ENCODE measurements at places on chromosomes 3 and 15.

DNA sequence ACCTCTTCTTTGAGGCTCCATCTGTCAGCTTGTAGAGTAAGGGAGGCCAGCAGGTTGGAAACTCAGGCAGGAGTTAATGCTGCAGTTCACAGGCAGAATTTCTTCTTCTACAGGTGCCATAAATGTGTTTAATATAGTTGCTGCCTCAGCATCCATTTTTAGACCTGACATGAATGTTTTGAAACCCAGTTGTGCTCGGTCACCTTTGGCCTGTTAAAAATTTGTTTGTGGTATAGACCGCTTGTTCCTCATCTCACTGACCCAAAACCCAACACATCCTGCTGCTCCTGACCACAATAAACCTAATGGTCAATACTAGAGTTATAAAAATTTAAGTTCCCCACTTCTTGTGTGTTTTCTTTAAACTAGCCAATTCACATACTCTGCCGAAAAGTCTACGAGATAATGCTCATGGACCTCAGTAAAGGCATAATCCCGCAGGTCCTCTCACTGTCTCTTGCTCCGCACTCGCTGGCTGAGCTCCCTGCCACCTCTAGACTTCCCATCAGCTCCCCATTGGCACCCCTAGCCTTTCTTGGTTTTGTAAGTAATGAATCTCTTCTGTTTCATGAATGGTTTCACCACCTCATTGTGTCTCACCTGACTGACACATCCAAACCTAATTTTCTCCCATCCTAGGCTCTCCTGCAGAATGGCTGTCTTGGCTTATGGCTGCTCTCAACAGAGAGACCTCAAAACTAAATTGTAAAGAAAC lies 138.5 kb upstream of the STRIT1 start:
- DNase-seq, result no peak

DNA sequence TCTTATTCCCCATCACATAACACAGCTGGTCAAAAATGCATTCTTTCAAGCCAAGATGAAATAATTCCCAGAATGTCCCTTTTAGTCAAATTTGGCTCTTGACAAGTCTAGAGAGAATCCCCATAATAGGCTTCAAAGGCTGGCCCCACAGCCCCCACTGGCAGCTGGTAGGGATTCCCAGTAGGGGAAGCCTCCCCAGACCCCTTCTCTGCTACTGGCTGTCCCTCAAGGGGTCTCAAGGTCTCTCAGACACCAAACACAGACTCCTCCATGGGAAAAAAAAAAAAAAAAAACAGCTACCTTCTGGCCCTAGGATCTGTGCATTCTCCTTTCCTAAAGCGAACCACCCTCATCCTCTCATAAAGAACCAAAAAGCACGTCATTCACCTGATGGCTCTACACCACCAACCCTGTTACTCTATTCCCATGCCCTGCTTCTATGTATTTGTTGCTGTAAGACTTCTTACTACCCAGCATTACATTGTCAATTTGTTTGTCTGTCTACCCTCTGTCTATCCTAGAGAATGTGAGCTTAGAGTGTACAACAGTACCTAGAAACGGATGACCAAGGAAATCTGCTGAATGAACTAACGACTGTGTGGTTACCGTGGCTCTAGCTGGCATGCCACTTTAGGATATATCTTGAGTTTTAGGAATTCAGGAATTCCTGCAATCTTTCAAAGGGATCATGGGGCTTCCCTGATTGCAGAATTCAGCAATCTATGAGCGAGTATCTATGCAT lies 164.1 kb upstream of the NSMCE3 start:
- no peak for DNase-seq

DNA sequence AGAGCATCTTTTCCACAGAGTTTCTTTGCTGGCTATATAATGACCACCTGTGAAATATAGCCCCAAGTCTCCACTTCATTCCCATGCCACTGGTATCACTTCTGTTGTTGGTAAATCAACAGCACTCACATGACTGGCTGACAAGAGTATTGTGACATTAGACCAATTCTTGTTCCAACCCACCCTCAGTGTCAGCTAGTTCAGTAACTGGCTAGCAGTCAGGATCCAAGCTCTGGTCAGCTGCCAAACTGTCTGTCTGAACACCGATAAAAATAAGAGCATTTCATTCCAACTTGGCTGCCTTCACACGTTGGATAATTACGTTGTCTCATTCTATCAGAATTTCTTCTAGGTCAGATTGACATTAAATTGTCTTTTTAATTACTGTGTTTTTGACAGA lies 166.5 kb downstream of the USP13 start:
- no peak for DNase-seq

DNA sequence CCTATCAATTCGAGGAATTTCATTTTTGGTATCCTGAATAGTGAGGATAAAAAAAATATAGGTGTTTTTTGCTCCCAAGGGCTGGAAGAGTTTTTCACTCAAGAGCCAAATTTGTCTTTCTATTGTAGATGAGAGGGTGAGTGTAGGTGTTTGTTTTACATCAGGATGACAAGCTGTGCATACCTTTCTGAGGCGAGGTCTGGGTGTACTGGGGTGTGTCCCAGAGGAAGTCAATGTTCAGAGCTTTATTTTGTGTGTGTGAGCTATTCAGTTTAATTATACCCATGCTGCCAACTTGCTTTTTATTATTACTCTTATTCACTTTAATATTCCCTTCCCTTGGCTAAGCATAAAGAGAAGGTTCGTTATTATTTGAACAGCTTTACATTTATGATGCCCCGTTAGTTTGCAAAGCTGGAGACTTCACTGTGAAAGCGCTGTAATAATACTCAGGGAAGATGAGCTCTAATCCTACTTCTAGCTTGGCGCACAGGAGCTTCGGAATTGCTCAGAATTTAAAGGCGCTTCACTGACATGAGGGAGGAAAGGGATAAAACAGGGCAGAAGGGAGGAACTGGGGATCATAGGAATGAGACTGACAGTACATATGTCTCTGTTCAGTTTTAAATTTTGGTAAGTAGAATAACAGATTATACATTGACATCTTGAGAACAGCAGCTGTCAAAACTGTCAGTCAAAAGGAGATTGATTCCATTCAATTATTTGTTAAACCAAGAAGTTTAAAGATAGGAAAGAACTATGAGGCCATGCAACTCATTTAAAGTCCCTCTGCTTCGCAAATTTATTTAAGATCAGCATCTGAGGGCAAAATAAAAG lies 117.7 kb upstream of the TP63 start:
- no peak for DNase-seq

GRCh38 chr3:160196511-160197104 lies 28.6 kb upstream of the C3orf80 start:
- no peak for DNase-seq

DNA sequence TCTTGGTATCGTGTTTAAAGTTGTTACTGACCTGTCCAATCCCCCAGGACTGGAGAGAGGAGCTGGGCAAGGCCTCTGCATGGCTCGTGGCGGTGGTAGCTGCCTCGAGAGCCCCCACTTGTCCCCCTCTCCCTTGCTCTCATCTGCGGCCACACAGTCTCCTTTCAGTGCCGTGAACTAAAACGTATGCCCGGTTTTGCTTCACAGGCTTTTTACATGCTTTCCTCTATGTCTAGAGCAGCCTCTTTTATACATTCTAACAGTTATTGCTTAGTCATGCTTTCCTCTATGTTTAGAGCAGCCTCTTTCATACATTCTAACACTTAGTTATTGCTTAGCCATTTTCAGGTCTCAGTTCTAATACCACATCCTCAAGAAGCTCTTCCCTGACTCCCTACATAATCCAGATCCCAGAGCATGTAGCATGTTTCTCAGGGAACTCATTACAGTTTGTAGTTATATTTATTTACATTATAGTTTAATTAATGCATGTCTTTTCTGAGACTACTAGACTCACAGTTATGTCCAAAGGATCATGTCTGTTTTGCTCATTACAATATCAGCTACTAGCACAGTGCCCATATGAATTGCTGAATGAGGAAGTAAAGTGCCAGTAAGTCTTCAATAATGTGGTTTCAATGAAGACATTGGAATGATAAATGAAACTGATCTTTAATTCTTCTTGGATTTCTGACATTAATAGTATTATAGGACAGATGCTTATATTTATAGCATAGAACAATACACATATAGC lies 66.5 kb upstream of the TBL1XR1 start:
- peak; percentile 49 for DNase-seq

- DNase-seq, result no peak
These were observed 64.2 kb upstream of the GLCE start for GRCh38 chr15:69096196-69096595.

DNA sequence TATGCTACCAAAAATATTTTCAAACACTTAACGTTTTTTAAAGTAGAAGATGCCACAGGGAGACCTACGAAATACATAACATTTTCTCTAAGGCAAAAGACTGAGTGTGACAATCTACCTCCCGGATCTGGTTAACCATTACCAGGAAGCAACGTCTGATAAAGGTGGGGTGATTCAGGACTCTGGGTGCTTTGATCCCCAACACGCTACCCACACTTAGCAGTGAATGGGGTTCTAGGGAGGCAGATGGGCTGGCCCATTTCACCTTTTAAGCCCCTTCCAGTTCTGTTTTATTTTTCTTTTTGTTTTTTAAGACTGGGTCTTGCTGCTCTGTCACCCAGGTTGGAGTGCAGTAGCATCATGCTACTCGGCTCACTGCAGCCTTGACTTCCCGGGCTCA lies 39.5 kb downstream of the EIF4E3 start:
- no peak for DNase-seq

- no peak for DNase-seq
These were observed 120.3 kb downstream of the ARRDC4 start for GRCh38 chr15:98080791-98081190.

DNA sequence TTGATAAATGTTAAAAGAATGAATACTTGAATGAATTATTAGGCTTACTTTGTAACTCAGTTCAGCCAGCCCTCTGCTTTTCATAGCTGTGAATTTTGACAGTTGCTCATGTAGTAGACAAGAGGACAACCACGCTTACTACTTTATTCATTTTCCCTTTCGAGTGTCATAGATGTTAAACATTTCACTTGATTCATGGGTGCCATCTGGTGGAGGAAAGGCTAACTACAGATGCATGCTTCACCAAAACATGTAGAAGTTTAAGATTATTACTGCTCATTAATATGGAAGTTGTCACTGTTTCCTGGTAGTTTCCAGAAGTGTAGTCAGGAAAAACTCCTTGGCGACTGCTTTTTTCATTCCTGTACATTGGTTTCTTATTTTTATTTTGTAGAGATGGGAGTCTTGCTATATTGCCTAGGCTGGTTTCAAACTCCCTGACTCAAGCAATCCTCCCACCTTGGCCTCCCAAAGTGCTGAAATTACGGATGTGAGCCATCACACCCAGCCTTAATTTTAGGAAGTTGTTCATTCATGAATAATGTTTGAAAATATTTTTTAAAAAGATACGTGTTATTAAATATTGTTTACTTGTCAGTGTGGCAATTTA lies 163.2 kb downstream of the B3GALNT1 start:
- DNase-seq, result peak; percentile 75

DNA sequence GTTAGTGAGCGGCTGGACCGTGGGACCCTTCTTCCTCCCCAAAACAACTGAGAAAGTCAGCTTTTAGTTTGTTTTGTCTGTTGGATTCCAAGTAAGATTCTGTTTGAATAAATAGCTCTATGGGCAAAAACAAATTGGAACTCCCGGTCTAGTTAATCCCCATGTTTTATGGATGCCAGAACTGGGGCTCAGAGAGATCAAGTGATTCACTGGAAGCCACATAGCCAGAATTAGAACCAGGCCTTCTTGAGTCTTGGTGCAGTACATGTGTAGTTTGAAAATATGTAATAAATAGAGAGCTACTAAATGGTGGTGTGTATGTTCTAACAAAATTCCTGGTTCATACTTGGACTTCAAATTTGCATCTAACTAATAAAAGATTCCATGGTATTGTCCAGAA lies 29.3 kb upstream of the POLR2M start:
- DNase-seq, result no peak

DNA sequence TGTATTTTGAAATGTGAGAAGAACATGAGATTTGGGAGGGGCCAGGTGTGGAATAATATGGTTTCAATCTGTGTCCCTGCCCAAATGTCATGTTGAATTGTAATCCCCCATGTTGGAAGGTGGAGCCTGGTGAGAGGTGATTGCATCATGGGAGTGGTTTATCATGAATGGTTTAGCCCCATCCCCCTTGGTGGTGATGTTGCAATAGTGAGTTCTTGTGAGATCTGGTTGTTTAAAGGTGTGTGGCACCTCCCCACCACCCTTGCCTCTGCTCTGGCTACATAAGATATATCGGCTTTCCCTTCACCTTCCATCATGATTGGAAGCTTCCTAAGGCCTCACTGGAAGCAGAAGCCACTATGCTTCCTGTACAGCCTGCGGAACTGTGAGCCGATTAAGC lies 23.9 kb upstream of the TMEM108 start:
- no peak for DNase-seq

GRCh38 chr15:78259232-78259631 lies 5.1 kb upstream of the DNAJA4 start:
- no peak for DNase-seq

DNA sequence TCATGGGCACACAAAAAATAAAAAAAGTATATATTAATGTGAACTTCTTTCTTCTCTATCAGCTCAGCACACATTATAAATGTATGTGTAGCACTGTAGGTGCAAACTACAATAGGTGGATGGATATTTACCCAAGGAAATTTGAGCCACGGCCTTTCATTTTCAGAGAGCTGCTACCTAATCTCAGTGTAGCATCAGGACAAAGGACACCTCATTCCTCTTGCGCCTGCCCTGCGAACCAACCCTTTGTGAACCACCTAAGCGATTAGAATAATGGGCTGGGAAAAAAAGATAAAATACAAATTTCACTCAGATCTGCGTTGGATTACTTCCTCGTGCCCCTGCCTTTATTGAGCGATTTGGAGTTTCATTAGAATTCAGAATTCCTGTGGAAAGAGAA lies 263.2 kb downstream of the NR2F2 start:
- no peak for DNase-seq

GRCh38 chr3:177694316-177694715 lies 497.0 kb upstream of the TBL1XR1 start:
- no peak for DNase-seq

DNA sequence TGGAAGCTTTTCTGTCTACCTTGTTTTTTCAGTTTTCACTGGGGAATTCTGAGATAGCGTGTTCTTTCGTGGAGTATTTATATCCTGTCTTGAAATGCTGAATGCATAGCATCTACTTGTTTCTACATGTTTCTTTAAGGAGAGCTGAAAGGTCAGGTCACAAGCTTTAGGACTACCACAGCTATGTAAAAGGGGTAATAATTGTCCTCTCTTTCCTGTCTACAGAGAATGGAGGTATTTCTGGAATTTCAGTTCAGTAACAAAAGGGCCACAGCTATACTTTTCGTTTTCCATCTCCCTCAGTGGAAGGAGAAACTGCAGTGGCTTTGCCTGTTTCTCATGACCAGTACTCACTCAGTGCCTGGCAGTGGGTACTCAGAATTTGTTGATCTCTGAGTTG lies 4.7 kb downstream of the INAFM2 start:
- no peak for DNase-seq

DNA sequence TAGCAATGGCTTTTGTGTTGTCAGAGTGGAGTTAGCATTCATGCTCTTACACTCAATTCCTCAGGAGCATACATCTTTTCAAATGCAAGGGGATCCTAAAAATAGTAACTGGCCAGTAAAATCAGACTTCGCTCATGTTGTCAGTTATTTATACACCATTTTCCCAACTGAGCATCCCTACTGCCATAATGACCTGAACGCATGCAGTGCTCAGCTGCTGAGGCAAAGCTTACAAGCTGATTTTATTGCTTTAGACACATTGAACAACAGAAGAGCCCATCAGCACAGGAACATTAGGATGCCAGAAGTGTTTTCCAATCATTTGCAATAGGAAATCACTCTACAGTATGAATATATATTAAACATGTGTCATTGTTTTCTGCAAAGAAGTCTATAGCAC lies 689.7 kb upstream of the BCHE start:
- DNase-seq, result no peak

Data from K562 (cell line).